ENCODE measurements at places on chromosomes 11 and 22. TPM values are rescaled to one million over a fixed set of nuclear protein-coding genes. Genes with fewer than 3 reads are reported as not detected.

GDPD4 gene
- not detected for total RNA-seq

SHANK3 gene
- total RNA-seq, result 0.90 TPM

HBG2 gene
- not detected for total RNA-seq

E2F8 gene
- total RNA-seq, result 0.26 TPM

VSIG10L2 gene
- total RNA-seq, result 0.38 TPM

SCGB2A2 gene
- total RNA-seq, result not detected

CDCA5 gene
- total RNA-seq, result 0.53 TPM

MDK gene
- 10.2 TPM for total RNA-seq

DEFB131B gene
- not detected for total RNA-seq

GGTLC2 gene
- not detected for total RNA-seq

PTPRCAP gene
- total RNA-seq, result 0.51 TPM

C11orf16 gene
- not detected for total RNA-seq

DNA sequence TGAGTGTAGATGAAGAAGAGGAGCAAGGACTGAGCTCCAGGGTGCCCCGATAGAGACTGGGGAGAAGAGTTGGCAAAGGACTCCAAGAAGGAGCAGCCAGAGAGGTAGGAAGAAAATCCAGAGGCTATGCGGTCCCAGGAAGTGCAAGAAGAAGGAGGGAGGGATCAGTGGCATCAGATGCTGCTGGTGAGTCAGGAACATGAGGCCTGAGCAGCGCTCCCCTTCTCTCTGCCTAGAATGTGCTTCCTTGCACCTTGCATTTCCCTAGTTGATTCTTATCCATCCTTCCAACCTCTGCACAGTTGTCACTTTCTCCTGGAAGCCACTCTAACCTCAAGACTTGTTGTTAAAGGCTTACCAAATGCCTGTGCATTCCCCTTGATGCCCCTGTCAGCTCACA is 21.3 kb downstream of the KCNC1 start:
- no peak for DNase-seq

- DNase-seq, result peak; percentile 79
Observed at GRCh38 chr22:40509401-40510134, 127.0 kb downstream of the MRTFA start.

GRCh38 chr22:25540908-25541660 is 23.4 kb upstream of the GRK3 start:
- no peak for DNase-seq

- DNase-seq, result peak; percentile 17
Observed at GRCh38 chr11:70517988-70518907, 119.9 kb downstream of the CTTN start.

DNA sequence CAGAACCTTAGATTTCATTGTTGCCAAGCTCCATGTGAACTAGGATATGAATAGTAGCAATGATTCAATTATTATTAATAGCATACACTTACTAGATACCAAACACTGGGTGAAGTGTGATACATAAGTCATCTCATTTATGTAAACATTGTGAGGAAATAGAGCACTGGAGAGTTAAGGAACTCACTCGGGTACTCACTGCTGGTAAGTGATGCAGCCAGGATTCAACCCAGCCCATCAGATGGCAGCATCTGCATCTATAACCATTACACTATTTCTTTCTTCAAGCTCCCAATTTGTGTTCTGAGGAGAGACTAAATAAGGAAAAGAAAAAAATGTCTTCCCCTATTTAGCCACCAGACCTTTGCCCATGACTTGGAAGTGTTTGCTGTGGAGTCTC is 10.2 kb upstream of the ALG8 start:
- DNase-seq, result peak; percentile 94

DNA sequence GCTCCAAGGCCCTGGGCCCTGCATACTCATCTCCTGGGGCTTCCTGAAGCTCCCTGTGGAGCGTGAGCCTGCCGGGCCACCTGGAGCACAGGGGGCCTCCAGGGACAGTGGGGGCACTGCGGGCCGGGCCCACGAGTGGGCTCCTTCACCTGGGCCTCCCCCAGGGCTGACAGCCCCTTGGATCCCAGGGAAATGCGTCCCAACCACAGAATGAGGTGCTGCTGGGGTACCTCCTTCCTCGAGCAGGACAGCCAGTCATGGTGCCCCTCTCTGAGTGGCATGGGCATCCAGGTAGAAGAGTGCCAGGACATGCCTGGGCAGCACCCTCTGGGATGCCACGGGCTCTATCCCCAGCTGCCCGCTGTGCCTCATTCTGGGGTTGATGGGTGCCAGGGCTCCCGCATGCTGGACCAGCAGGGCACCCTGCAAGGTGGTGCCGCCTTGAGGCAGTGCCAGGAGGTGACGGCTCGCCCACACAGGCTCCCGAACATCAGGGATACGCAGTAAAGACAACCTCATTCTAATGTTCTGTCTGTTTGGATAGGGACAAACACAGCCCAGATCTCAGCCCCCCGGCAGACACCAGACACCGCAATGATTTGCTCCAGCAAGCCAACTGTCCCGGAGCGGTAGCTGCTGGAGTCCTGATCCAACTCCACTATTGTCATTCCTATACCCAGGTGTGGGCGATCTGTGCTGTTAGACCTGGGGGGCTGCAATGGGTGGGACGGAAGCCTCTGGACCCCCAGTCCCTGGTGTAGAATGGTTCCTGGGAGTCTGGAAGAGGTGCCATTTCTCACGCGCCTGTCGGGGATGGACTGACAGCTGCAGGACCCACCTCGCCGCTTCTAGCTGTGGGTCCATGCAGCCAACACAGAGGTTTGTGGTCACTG is 25.8 kb downstream of the KRTAP5-5 start:
- DNase-seq, result no peak

GRCh38 chr11:101993172-101993571 is 54.1 kb upstream of the CFAP300 start:
- no peak for DNase-seq

GRCh38 chr11:58625826-58626460 is 3.5 kb downstream of the CNTF start:
- DNase-seq, result peak; percentile 51

DNA sequence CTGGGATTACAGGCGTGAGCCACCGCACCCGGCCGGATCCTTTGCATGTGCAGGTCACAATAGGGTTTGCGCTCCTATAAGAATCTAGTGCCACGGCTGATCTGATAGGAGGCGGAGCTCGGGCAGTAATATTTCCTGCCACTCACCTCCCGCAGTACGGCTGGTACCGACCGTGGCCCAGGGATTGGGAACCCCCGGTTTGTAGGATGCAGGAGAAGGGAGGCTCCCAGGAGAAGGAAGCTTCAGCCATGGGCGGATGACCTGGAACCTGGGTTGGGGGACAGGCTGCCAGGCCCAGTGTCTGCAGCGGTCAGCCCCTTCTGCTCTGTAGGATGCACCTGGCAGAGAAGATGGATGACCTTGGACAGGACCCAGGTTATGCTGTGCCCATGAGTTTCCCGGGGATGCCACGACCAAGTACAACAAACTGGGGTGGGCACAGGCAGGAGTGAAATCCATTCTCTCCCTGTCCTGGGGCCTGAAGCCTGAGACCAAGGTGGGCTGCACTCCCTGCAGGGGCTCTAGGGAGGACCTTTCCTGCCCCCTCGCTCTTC is 818.9 kb downstream of the BRD1 start:
- DNase-seq, result no peak

- DNase-seq, result peak; percentile 22
Observed at GRCh38 chr11:71331631-71332030, 79.3 kb upstream of the SHANK2 start.

GRCh38 chr11:44564670-44565210 is 723 bp upstream of the CD82 start:
- DNase-seq, result peak; percentile 96

DNA sequence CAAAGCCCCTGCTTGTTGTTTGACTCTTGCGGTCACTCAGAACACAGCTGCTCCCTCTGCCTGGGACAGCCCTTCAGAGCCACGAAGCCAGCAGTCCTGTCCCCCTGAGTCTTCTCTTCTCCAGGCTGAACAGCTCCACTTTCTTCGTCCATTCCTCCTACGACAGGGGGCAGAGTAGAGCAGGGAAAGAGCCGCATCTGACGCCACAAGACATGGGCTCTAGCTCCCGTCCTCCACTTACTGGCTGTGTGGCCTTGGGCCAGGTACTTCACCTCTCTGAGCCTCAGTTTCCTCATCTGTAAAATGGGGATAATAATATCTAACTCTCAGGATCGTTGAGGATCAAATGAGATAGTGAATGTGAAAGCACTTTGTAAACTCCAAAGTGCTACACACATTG is 29.9 kb downstream of the CHRDL2 start:
- DNase-seq, result no peak

- DNase-seq, result no peak
Observed at GRCh38 chr11:131121426-131122333, 205.4 kb upstream of the SNX19 start.

DNA sequence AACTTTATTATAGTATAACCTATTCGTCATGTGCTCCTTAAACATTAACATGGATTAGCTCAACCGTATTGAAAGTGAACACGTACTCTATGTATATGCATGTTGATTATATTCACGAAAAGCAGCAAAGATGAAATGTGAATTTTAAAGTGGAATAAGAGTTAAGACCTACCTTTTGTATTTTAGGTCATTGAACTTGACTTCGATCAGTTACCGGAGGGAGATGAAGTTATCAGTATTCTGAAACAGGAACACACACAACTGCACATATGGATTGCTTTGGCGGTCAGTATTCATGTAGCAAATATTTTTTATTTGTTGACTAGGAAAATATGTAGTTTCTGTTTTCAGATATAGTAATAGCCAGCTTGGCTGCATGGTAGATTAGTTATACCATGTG is 1.4 kb downstream of the CTR9 start:
- DNase-seq, result no peak
